ENCODE measurements at places on chromosomes 1 and 21.

GRCh38 chr1:233143241-233143640 is 152.3 kb downstream of the PCNX2 start:
- no peak for DNase-seq

- no peak for DNase-seq
Measured at GRCh38 chr1:166470441-166470840, 303.6 kb upstream of the FAM78B start.

DNA sequence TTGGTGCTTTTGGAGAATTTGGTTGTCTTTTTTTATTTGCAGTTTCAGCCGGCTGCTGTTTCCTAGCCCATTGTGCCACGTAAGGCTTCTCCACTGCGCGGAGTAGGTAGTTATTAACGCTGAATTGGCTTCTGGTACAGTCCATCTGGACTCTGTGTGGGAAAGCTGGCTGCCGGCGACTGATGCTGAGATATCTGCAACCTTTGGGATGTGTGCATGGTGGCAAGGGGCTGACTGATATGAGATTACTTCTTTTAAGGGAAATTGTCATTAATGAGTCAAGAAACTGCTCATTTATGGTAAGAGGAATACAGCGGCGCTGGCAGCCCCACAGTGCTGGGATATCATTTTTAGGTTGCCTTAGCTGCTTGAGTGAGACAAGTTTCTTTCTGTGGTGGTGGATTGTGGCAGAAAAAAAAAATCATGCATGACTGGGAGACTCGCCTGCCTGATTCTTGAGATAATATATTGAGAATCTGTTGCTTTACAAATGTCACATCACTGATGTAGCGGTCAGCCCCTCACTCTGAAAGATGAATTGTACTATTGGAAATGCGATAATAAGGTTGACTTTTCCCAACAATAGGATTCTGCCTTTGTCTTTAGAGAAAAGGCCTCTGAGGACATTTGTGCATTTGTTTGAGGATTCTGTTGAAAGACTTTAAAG is 2.5 kb upstream of the ELAVL4 start:
- no peak for DNase-seq

DNA sequence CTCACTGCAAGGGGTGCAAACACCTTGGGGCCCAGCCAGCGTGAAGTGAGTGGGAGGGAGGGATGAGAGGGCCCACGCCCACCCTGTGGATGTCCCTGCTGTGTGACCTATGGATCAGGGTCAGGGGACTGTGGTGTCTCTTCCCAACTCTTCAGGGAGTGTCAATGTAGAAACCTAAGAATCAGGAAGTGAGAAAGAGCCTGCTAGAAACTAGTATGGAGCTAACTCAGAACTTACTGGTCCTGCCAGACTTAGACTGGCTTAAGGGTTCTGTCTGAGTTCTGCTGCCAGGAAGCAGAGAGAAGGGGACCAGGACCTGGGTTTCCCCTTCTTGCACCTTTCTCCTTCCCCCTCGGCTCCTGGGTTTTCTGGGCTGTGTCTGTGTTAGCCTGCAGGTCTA is 1.8 kb upstream of the IL10 start:
- no peak for DNase-seq

DNA sequence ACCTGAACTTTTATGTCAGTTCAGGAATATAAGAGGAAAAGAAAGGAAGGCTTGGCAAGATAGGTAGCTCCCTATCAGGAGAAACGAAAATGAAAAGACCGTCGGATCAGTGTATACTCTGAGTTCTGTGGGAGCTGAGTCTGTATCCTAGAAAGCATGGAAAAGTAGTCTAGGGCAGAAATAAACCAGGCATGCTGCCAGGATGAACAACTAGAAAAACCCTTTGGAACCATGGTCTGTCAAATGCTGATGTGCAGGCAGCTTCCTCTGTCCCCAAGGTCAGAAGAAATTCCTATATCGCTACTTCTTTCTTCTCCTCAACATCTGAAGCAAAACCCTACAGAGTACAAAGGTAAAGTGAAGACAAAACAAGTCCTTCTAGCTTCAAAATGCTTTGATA is 268.8 kb downstream of the ST6GALNAC3 start:
- DNase-seq = no peak

- no peak for DNase-seq
Measured at GRCh38 chr21:17045214-17045853, 467.5 kb upstream of the CXADR start.

DNA sequence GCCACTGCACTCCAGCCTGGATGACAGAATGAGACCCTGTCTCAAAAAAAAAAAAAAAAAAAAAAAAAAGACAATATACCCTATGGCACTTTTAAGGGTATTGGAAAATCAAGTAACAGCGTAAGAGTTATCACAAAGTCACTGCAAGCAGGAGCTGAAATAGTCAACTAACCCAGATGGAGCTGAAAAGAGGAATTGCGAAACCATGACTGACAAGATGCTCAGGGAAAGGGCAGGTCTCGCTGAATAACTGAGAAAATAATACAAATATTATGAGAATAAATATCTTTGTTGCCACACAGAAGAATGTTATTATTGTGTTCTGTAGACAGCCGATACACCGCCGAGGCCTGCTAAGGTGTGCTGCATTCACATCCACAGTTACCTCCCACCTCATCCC is 17.8 kb downstream of the HLCS start:
- DNase-seq = no peak

DNA sequence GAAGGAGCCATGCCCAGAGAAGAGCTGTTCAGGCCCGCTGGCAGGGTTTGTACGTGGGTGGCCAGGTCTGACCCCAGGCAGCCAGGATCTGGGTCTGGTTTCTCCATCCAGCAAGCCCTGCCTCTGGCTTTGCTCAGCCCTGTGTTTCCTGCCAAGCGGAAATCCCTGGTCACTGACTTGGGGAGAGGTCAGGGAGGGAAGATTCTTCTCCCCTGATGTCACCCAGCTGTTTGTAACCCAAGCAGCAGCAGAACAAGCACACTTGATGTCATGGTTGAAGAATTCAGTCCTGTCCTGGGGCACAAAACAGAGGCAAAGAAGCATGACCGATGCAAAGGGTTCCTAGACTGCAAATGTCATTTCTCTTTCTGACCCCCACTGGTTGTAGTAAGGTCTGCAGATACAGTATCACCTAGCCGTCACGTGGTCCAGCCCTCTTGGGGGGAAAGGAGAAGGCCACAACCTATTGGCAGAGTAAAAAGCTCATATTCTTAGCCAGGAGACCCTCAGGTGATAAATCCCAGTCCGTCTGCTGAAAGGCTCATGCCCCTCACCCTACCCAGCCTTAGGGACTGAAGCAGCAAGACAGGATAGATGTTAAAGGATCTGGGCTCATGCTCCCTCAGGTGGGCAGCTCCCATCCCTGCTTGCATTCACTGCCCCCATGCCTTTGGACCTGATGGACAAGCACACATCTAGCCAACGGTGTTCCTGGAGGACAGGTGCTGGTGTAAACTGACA is 120.9 kb downstream of the SYT2 start:
- DNase-seq = no peak

DNA sequence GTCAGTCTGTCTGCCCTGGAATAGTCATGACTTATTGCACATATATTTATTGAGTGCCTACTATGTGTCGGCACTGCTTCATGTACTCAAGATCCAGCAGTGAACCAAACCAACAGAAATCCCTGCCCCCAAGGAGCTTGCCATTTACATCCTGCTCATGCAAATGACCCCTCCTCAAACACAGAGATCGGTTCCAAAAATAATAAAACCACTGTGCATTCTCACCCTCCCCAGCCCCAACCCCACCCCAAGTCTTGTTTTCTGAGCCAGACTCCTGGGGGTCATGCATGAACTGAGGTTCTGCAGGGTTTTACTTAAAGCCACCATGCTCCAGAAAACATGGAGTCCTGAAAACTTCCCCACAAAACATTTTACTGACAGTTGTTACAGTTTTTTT is 61.9 kb downstream of the KIAA0040 start:
- no peak for DNase-seq

All from activated CD8-positive, alpha-beta memory T cell treated with anti-CD3 and anti-CD28 coated beads, Interleukin-2, amount 50 U/mL, for 48 hours (primary cell).